Naive thymus-derived CD4-positive, alpha-beta T cell (primary cell): ENCODE measurements at places on chromosomes 5 and 9.

- no peaks in the 10 kb centered on the region for H3K36me3 ChIP-seq
- no peak overlapping the region for H3K4me3 ChIP-seq
- no peak for DNase-seq
- no peak overlapping the region for H3K27ac ChIP-seq
- no peaks in the 10 kb centered on the region for H3K27me3 ChIP-seq
These were observed 30.5 kb upstream of the UBAP2 start for GRCh38 chr9:34079181-34079580.

DNA sequence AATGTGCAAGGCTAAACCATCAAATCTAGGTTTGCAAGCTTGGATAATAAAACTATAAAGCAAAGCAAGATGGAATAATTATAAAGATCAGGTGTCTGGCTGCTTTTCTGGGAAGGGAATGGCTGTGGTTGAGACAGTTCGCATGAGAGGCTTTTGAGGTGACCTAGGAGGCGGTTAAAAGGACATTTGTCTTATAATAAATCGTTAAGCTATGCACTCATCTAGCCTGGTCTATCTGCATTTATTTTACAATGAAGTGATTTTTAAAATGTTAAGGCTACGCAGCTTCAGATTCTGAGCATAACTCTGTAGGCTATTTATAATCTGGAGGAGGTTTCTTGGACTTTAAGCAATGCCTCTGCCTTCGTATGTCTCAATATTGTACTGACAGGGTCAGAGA is 29.4 kb upstream of the MAN2A1 start:
- no peak overlapping the region for H3K27ac ChIP-seq
- H3K36me3 ChIP-seq, result no peaks in the 10 kb centered on the region
- H3K4me3 ChIP-seq, result no peak overlapping the region
- no peaks in the 10 kb centered on the region for H3K27me3 ChIP-seq

- H3K27ac ChIP-seq, result peak overlapping the region; percentile 88
- H3K36me3 ChIP-seq, result no peaks in the 10 kb centered on the region
- peaks cover 45% of the 10 kb centered on the region for H3K4me1 ChIP-seq
These were observed 672 bp upstream of the SUSD3 start for GRCh38 chr9:93057703-93058354.

DNA sequence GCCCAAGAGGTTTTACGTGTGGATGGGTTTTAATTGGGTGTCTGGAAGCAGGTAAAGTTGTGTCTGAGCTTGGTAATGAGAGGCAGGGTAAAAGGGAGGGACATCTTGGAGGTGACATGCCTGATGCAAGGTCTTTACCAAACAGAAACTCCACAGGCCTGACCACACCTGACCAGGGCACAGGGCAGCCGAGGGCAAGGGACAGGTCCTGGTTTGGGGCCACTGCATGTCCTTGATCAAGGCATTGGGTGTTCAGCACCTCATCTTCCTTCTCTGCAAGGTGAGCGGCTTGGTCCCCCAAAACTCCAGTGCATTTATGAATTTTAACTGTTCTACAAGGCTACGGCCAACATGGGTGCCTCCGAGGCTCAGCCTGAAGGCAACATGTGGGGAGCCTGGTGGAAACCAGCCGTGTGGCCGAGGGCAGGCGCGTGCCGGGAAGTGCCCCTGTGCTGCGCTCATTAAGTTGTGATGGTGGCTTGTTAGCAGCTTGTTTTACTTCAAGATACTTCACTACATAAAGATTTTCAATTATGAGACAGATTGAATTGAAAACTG is 30.7 kb upstream of the LPCAT1 start:
- DNase-seq, result no peak
- H3K4me3 ChIP-seq, result no peak overlapping the region
- no peaks in the 10 kb centered on the region for H3K27me3 ChIP-seq
- no peak overlapping the region for H3K27ac ChIP-seq
- no peaks in the 10 kb centered on the region for H3K36me3 ChIP-seq
- no peaks in the 10 kb centered on the region for H3K4me1 ChIP-seq

DNA sequence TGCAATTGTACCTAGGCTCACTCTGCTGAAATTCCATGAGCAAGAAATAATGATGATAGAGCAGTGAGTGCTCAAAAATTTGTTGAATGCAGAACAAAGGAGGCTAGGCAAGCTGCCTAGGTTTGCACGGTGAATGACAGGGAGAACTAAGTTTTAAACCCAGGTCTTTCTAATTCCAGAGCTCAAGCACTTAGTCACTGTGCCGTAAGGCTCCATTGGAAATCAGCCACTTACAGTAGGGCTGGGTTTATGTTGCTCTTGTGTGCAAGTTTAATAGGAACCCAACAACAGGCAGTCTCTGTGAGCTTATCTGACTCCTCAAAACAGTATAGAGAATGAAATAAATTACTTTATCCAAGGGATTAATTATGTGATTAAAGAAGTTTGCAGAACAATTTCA is 147.0 kb downstream of the CSNK1G3 start:
- no peaks in the 10 kb centered on the region for H3K36me3 ChIP-seq
- no peak overlapping the region for H3K27ac ChIP-seq
- no peaks in the 10 kb centered on the region for H3K4me1 ChIP-seq
- H3K4me3 ChIP-seq, result no peak overlapping the region

DNA sequence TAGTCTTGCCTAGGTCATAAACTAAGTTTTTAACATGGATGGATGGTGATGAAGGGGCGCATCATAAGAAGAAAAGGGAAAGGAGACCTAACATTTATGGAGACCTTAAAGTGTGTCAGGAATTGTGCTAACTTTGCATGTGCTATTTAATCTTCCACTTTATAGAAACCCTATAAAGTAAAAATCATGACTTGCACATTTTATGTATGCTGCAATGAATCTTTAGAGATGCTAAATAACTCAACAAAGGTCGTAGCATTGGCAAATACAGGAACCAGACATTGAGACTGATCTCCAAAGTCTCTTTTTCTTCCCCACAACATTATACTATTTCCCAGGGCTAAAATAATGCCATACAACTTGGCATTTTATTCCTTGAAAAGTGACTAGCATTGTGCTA is 214.6 kb downstream of the SGCD start:
- no peaks in the 10 kb centered on the region for H3K27me3 ChIP-seq
- no peak for DNase-seq
- H3K4me3 ChIP-seq, result no peak overlapping the region
- no peaks in the 10 kb centered on the region for H3K36me3 ChIP-seq
- H3K4me1 ChIP-seq, result no peaks in the 10 kb centered on the region
- H3K27ac ChIP-seq, result no peak overlapping the region

DNA sequence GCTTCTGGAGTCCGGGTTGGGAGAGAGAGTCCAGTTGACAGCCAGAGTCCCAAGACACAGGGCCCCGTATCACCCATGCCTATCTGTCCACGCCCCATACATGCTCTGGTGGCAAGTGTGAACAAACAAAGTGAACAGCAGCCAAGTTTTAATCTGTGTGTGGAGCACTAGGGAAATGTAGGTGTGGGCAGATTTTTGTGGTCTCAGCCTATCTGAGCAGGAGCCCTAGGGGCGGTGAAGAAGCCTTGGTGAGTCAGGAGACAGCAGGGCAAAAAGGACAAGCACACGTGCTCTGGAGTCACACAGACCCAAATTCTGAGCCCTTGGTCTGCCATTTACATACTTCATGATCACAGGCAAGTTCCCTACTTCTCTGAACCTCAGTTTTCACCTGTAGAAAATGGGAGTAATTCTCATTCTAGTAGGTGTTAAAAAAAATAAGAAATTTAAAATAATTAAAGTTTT is 23.2 kb downstream of the EGR1 start:
- H3K4me3 ChIP-seq, result no peak overlapping the region
- H3K27me3 ChIP-seq, result no peaks in the 10 kb centered on the region
- H3K27ac ChIP-seq, result no peak overlapping the region
- peaks cover 14% of the 10 kb centered on the region for H3K4me1 ChIP-seq
- no peaks in the 10 kb centered on the region for H3K36me3 ChIP-seq
- no peak for DNase-seq

- H3K27ac ChIP-seq, result no peak overlapping the region
- H3K4me1 ChIP-seq, result peaks cover 42% of the 10 kb centered on the region
- H3K27me3 ChIP-seq, result no peaks in the 10 kb centered on the region
- peaks cover 5% of the 10 kb centered on the region for H3K36me3 ChIP-seq
- DNase-seq, result no peak
- H3K4me3 ChIP-seq, result peak overlapping the region; percentile 17
These were observed 22.6 kb downstream of the DBH start for GRCh38 chr9:133658442-133659431.

- DNase-seq, result no peak
- no peak overlapping the region for H3K4me3 ChIP-seq
- no peaks in the 10 kb centered on the region for H3K36me3 ChIP-seq
- H3K27ac ChIP-seq, result no peak overlapping the region
These were observed 7.7 kb downstream of the MAST4 start for GRCh38 chr5:66603881-66604280.

- DNase-seq, result no peak
- peaks cover 4% of the 10 kb centered on the region for H3K27me3 ChIP-seq
- H3K36me3 ChIP-seq, result no peaks in the 10 kb centered on the region
- no peaks in the 10 kb centered on the region for H3K4me1 ChIP-seq
- no peak overlapping the region for H3K4me3 ChIP-seq
These were observed 560.2 kb upstream of the CLINT1 start for GRCh38 chr5:158419186-158419585.

DNA sequence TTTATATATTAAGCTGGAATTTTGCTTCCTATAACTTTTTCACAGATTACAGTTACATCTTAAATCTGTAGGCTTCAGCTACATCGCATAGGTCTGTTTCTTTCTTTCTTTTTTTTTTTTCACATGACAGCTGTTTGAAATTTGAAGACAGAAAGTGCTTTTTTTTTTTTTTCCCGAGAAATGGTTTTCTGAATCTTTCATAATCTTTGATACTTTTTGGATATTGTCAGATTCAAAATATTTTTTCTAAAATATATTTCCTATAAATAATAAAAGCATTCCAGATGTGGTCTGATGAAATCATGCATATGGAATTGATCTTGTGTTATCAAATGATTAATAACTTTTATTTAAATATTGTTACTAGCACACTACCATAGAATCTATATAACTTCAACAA is 212.2 kb downstream of the TAF11L14 start:
- DNase-seq, result no peak
- H3K27me3 ChIP-seq, result no peaks in the 10 kb centered on the region
- H3K4me1 ChIP-seq, result no peaks in the 10 kb centered on the region
- H3K36me3 ChIP-seq, result no peaks in the 10 kb centered on the region
- no peak overlapping the region for H3K4me3 ChIP-seq
- no peak overlapping the region for H3K27ac ChIP-seq

DNA sequence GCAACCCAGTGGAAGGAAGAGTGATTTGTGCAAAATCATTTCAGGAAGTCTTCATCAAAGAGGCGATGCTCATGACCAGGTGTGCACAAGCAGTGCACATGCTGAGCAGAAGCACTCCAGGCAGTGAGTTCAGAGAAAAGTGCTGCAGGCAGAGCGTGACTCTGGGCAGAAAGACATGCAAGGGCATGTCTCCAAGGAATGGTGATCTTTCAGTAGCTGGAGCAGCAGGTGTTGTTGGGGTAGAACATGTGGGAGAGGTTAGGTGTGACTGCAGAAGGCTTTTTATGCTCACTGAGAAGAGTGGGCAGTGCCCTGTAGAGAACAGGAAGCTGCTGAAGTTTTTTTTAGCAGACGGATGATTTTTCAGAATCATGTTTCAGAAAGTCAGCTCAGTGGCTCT is 545.4 kb upstream of the TLE4 start:
- no peak for DNase-seq
- H3K27ac ChIP-seq, result no peak overlapping the region
- no peaks in the 10 kb centered on the region for H3K4me1 ChIP-seq
- no peak overlapping the region for H3K4me3 ChIP-seq

- H3K4me3 ChIP-seq, result peak overlapping the region; percentile 72
- H3K4me1 ChIP-seq, result peaks cover 26% of the 10 kb centered on the region
- H3K27me3 ChIP-seq, result no peaks in the 10 kb centered on the region
These were observed 754 bp downstream of the VDAC1 start for GRCh38 chr5:134003817-134004625.

DNA sequence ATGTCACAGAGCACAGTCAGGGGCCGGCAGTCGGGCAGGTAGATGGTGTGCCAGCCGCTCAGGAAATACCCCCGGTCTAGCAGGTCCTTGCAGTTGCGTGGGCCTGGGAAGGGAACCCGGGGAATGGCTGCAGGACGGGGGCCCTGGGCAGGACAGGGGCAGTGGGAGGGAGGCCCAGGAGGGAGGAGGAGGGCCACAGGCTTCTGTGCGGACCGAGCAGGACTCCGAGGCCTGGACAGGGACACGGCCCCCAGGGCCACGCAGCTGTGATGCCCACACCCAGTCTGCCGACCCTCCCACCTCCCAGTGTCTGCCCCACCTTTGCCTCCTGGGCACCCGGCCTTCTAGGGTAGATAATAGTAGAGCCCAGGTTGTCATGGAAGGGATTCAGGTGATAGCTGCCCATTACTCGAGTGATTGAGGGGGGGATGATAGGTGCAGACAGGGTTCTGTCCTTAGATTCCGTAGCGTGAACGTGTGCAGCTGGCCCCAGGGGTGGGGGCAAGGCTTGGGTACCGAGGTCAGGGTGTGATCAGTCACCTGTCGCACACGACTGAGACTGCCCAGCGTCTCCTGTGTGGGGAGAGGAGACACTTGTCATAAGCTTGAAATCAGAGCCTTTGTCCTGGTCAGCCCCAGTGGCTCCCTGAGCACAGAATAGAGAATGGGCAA is 4.5 kb downstream of the FCN1 start:
- no peaks in the 10 kb centered on the region for H3K27me3 ChIP-seq
- no peak for DNase-seq
- H3K36me3 ChIP-seq, result no peaks in the 10 kb centered on the region
- no peak overlapping the region for H3K4me3 ChIP-seq
- H3K27ac ChIP-seq, result no peak overlapping the region
- no peaks in the 10 kb centered on the region for H3K4me1 ChIP-seq

DNA sequence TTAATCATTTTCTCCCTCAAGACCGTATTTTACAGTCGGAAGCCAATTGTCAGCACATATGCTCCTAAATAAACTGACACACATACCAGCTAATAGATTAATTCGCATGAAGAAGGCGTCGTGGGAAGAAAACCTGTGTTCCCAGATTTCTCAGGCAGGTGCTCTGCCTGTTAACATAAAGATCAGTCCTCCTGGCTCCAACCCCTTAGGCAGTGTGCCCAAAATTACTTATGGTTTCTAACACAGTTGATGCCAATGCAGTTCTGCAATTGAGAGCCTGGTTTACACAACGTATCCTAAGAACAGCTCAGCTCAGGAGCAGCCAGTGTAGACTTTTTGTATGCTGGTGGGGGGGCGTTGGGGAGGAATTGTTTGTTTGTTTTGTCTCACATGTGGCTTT is 208.3 kb downstream of the ENC1 start:
- no peak overlapping the region for H3K4me3 ChIP-seq
- DNase-seq, result no peak
- no peaks in the 10 kb centered on the region for H3K27me3 ChIP-seq
- no peak overlapping the region for H3K27ac ChIP-seq
- H3K36me3 ChIP-seq, result no peaks in the 10 kb centered on the region

GRCh38 chr9:113567361-113568080 is 104.0 kb downstream of the RGS3 start:
- no peaks in the 10 kb centered on the region for H3K4me1 ChIP-seq
- DNase-seq, result no peak
- no peaks in the 10 kb centered on the region for H3K36me3 ChIP-seq

DNA sequence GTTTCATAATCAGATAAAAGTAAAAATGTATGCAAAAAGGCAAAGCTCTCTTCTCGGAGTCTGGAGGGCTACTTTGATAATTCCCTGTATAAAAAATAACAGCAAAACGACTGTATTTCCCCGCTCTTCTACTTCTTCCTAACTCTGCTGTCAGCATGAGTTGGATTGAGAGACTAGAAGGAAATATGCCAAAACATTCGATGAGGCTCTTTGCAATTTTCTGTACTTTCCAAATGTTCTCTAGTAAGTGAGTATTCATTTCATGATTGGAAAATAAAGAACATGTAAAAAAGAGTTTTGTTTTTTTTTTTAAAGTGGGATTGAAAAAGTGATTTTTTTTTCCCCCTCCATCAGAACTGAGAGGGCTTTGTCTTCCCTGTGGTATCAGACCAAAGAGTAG is 677.5 kb downstream of the ACTL7B start:
- no peaks in the 10 kb centered on the region for H3K36me3 ChIP-seq
- no peak for DNase-seq
- no peaks in the 10 kb centered on the region for H3K4me1 ChIP-seq
- H3K27ac ChIP-seq, result no peak overlapping the region
- no peak overlapping the region for H3K4me3 ChIP-seq
- no peaks in the 10 kb centered on the region for H3K27me3 ChIP-seq
